ENCODE measurements at places on chromosomes 1 and 21. TPM values are rescaled to one million over a fixed set of nuclear protein-coding genes. Genes with fewer than 3 reads are reported as not detected.

DNA sequence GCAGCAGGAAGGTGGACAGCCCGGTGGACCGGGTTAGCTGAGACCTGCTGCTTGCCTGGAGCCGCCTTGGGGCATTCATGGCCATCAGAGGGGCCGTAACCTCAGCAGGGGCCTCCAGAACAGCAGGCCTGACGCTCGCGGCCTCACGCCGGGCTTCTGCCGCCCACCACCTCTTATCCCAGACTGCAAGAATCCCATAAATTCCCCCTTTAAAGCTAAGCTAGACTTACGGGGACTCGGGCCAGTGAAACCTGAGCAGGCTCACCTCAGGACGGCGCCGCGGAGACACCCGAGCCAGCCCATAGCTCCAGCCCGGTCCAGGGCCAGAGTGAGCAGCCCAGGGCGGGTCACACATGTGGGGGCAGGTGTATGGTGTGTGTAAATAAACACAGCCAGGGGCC is 132.3 kb downstream of the GLIS1 start:
- DNase-seq = no peak

- peak; percentile 68 for DNase-seq
These were observed 1.2 kb upstream of the MMEL1 start for GRCh38 chr1:2633936-2634491.

The GABRD gene
- total RNA-seq = 2.0 TPM

The FAM3B gene
- 10.3 TPM for total RNA-seq

GRCh38 chr1:208465786-208466590 is 221.8 kb upstream of the PLXNA2 start:
- no peak for DNase-seq

The SPRR2B gene
- not detected for total RNA-seq

DNA sequence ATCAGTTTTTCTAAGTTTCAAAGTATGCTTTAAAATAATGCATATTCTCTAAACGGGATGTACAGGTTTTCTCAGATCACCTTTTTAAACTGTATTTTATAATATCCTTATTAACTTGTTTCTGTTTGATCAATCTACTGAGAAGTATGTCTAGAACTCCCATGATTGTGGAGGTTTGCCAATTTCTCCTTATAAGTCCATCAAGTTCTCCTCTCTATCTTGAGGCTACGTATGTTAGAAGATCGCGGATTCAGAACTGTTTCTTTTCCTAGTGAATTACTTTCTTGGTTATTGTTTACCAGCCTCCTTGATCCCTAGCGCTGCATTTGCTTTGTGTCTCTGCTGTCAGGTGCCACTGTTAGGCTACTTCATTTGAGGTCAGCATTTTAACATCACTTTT is 89.2 kb downstream of the NPHP4 start:
- DNase-seq = no peak

GRCh38 chr1:94611681-94612475 is 70.3 kb upstream of the F3 start:
- DNase-seq = no peak

DNA sequence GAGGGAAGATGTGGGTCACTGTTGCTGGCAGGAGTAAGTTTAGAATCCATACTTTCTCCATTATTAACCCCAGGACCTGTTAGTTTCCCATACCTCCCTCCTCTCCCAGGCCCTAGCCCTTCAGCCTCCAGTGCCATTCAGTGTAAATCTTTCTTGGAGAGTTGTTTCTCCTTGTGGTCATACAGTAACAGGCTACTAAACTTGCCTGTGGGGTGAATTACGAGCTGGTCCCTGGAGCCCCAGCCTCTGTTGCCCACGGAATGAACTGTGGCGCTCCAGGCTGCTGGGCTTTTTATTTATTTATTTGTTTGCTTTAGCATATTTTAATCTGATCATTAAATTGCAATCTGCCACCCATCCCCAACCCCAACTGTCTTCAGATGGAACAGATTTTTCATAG is 305.2 kb downstream of the PBX1 start:
- no peak for DNase-seq

DNA sequence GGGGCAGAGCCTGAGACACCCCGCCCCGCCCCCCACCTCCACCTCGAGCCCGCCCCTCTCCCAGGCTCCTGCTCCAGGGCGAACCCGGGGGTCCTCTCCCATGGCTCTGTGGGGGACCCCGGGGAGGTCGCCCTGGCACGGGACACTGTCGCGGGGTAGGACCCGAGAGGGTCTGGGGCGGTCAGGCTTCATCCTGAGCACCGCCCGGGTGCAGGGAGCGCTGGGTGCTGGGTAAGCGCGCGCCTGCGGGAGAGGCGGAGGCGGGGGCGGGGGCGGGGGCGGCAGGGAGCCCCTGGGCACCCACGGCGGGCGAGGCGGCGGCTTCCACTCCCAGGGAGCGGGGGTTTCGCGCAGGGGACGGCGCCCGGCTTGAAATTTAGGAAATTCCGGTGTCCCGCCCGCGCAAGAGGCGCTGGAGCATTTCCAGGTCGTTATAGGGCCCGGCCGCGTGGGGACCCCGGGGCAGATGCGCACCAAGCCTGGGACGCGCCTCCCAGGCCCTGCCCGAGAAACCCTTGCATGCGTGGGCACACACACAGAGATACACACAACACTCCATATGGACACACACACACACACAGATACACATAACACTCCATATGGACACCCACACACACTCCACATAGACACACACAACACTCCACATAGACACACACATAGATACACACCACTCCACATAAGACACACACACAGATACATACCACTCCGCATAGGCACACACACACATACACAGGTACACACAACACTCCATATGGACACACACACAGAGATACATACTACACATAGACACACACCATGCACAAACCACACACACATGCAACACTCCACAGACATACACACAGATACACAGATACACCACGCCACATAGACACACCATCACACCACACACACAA is 48.7 kb upstream of the SLC19A1 start:
- DNase-seq = no peak

GRCh38 chr21:29077651-29078090 is 4.2 kb upstream of the CCT8 start:
- DNase-seq = no peak

The LEFTY2 gene
- not detected for total RNA-seq

DNA sequence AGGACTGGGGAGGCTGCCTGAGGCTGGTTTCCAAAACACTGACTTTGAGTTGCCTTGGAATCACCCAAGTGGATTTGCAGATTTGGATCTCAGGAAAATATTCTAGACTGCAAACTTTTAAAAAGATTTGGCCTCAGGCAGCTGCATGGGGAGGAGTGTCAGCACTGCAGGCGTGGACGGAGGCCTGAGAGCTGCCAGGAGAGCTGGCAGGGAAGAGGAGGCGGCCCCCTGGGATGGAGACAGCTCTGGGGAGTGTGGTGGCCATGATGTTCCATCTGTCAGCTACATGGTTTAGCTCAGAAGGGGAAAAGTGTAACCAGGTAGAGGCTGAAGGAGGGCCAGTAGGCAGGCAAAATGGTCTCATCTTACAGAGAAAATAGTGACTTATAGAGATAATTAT is 72.1 kb downstream of the VPS26C start:
- DNase-seq = no peak

- no peak for DNase-seq
These were observed 615.2 kb downstream of the MATN1 start for GRCh38 chr1:30108186-30108585.

The IFI44 gene
- total RNA-seq = 3.8 TPM

The C1orf226 gene
- total RNA-seq = 12.6 TPM

- no peak for DNase-seq
These were observed 45.8 kb upstream of the PDE9A start for GRCh38 chr21:42607525-42608102.

Data from type B pancreatic cell (in vitro differentiated cells).